HL-60 (cell line): ENCODE measurements at places on chromosomes 6 and 20.
A peak's percentile ranks its signal among the peaks of the same experiment; 100 is the strongest.

DNA sequence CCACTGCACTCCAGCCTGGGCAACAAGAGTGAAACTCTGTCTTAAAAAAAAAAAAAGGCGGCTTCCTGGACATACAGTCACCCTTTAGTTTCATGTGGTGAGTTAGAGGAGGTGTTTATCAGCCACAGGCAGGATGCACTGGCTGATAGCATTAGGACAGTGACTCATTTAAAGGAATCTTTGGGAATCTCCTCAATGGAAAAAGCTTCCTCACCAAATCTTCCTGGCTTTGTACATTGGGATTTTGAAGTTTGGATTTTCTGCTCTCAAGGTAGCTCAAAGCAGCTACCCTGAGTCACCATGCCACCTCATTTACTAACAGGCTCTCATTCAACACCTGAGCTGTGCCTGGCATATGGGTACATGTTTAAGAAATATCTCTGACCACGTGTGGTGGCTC is 20.2 kb downstream of the PRPH2 start:
- no peak for DNase-seq

- DNase-seq, result no peak
These were observed 59.2 kb upstream of the TFAP2D start for GRCh38 chr6:50654155-50654554.

DNA sequence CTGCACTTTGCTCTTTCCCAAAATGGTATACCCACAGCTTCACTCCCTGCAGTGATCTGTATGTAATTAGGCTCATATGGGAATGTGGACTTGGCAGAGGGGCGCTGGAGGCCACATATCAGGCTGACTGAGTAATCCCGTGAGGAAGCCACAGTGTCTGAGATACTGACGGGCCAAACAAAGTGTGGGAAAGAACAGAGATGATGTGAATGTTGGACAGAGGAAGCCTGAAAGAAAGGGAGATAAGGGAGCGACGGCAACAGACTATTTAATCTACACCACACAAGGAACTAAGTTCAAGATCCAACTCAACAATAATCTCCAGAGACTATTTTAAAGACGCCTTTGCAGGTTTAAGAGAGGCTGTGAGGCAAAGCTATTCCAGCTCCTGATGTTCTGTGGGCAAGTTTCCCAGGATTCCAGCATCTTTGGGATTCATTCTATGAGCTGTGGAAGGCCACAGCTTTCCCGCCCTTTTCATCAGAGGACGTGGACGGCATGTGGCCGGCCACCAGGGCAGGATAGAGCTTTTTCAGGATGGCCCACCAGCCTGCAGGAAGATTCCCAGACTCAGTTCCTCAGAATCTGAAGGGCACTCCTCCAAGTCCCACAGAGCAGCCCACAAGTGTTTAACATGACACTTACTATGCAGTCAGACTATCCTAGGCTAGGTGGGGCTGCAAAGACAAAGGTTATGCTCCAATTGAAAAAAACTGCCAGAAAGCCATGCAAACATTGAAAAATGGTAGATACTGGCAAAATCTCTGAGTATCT is 237.5 kb downstream of the ATXN1 start:
- no peak for DNase-seq

DNA sequence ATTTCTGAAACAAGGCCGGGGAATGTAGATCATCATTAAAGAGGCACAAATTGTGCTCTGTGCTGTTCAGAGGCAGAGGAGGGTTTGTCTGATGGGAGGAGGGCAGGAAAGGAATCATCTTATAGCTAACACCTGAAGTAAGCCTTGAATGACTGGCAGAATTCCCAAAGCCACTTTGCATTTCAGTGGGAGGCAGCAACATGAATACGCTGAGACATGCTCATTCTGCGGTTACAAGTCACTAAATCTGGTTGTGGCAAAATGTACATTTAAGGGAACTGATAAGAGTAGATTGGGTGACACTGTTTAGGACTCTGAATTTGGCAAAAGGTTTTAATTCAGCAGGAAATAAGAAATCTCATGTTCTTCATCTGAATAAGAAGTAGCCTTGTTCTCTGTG is 4.4 kb upstream of the COL19A1 start:
- no peak for DNase-seq

DNA sequence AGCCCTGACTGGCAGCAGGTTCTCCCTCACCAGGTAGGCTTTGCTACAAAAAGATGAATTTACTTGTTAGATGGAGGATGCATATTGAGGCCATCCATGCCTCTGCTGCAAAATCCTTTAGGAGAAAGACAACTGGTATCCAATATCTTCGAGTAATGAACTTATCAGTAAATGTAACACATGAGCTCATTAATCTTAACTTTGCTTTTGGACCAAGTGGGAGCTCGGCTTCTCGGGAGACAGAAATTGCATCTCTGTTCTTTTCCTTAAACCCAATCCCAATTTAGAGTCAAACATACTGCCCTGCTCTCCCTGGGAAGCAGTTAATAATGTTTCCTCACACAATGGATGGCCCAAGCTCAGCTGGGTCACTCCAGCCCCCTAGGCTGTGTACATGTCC is 330.5 kb downstream of the ZFAND3 start:
- no peak for DNase-seq

GRCh38 chr6:153449279-153449678 is 318.2 kb upstream of the RGS17 start:
- DNase-seq, result no peak

- no peak for DNase-seq
These were observed 54.1 kb upstream of the SHLD1 start for GRCh38 chr20:5696011-5696559.

DNA sequence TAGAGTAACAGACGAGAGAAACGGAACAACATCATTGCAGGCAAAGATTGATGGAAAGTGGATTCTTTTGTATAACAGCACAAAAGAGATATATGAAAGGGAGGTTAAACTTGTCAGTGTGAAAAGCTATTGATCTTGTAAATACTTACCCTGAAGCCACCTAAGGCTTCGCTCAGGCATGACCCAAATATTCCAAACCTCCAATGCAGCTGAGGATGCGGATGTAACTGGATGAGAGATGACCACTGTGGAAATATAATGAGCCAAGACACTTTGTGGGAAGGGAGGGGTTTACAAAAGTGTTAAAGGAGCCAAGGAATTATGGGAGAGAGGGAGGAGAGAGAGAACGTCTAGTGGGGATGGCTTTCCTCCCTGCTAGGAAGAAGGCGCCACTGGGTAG is 112.0 kb downstream of the DOK5 start:
- DNase-seq, result no peak

GRCh38 chr6:10720265-10720959 is 2.5 kb upstream of the TMEM14C start:
- DNase-seq, result no peak

- no peak for DNase-seq
These were observed 220.6 kb downstream of the TPBG start for GRCh38 chr6:82584194-82584695.

GRCh38 chr6:168785720-168786511 is 344.9 kb downstream of the SMOC2 start:
- no peak for DNase-seq

- no peak for DNase-seq
These were observed 163.0 kb downstream of the HDGFL1 start for GRCh38 chr6:22732176-22732970.

GRCh38 chr20:846894-847278 is 13.4 kb downstream of the FAM110A start:
- DNase-seq, result peak; percentile 82

DNA sequence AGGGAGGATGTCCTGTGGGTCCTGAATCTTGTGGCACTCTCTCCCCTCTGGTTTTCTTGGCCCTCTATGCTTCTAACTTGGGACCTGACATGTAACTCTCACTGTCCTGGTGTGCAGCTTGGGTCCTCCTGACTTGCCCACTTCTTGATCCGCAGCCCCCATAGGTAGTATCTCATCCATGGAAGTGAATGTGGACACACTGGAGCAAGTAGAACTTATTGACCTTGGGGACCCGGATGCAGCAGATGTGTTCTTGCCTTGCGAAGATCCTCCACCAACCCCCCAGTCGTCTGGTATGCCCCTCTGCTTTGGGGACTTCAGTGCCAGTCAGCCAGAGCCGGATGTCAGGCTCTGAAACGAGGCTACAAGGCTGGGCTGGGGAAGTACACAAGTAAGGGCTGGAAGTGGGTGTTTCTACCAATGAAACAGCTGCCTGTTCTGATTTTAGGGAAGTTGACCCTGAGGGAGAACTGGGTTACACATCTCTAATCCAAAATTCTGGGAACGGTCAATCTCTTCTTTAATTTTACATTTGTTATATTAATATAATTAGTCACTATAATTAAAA is 641 bp downstream of the DBNDD2 start:
- DNase-seq, result no peak

DNA sequence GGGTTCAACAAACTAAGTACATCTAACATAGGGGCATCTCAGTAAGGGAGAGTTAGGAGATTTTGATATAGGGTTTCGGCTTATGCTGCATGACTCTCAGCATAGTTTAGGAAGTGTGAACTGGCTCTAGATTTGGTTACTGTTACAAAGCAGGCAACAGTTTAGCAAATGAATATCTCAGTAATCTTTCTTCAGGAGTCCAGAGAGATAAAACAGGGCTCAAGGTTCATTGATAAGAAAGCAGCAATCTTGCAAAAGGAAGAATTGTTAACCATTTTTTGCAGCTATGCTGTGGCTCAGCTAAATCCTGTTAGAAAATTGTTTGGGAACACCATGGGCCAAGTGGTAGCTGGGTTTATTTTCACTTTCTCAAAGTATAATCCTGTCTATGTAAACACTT is 161.3 kb downstream of the MEI4 start:
- no peak for DNase-seq

DNA sequence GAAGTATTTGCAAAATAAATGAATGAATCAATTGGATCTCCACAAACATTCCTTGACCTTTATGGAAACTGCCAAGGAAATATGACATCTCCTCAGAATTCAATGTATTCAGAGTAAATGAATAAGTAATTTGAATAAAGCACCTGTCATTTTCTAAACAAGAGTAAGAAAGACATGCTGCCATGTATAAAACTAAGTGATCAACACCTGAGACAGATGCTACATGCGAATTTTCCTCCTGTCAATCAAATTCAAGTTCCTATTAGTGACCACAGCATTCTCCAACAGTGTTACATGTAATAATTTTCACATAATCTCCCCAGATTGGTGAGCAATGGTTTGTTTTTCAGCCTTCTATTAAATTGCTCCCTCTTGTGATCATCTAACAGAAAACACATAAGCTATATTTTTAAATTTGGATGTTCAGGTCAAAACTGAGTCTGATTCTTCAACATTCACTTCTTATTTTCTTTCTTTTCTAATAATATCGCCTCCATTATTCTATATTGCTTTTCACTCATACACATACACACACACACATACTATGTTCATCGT is 163.2 kb upstream of the RNF217 start:
- no peak for DNase-seq

GRCh38 chr6:24051942-24052589 is 73.9 kb upstream of the NRSN1 start:
- no peak for DNase-seq

DNA sequence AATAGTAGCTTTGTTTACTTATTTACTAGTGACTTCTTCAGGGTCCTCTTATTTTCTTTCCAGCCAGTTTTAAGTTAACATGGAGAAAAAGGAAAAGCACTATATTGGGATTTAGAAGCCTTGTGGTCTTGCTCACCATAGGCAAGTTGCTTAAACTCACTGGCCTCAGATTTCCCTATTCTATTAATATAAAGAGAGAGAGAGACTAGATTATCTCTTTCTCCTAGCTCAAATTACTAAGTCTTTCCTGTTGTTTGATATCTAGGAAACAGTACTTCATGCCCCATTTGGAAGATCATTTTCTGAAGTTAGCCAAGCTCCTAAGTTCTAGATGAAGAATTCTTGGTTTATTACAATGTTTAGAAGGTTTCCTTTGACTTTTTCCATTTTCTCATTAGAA is 32.5 kb downstream of the CTNNBL1 start:
- no peak for DNase-seq

DNA sequence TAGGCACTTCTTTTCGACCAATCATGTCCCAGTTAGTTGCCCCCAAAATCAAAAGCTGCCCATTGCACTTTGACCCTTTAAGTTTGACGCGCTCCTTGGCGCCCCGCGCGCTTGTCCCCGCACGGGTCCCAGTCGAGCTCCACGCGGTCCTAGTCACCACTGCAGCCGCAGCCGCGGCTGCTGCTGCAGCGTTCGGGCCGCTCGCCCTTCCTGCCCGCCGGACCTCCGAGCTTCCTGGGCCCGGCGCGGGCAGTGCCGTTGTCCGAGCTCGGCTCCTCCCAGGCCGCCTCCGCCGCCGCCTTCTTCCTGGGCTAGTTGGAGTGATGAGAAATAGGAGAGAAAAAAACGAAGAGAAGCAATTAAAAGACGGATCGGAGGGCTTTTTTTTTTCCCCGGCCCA is 185.7 kb upstream of the COL21A1 start:
- no peak for DNase-seq

DNA sequence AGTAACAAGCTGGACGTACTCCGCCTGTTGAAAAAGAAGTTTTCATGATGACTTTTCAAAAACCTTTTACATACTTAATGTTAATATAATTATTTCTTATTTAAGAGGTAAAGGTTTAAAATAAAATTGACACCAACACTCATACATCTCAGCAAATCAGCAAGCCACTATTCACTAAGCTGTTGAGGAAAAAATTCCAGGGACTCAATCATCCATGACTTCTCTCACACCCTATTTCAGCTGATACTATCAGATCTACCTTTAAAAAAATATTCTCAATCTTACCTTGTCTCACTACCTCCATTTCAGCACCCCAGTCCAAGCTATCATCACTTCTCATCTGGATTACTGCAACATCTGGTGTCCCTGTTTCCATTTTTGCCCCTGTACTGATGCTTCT is 109.3 kb downstream of the HACE1 start:
- DNase-seq, result no peak

GRCh38 chr20:44600758-44601201 is 18.4 kb downstream of the PKIG start:
- DNase-seq, result no peak

GRCh38 chr6:87922196-87922946 is 125.3 kb upstream of the SPACA1 start:
- DNase-seq, result no peak

GRCh38 chr6:155534678-155535077 is 79.0 kb upstream of the NOX3 start:
- no peak for DNase-seq

GRCh38 chr6:38033442-38033982 is 214.0 kb downstream of the ZFAND3 start:
- no peak for DNase-seq

GRCh38 chr6:45378334-45378926 is 696 bp upstream of the SUPT3H start:
- no peak for DNase-seq

- DNase-seq, result no peak
These were observed 812 bp upstream of the SMIM13 start for GRCh38 chr6:11092668-11093375.
